ENCODE measurements at places on chromosomes 4 and X.

DNA sequence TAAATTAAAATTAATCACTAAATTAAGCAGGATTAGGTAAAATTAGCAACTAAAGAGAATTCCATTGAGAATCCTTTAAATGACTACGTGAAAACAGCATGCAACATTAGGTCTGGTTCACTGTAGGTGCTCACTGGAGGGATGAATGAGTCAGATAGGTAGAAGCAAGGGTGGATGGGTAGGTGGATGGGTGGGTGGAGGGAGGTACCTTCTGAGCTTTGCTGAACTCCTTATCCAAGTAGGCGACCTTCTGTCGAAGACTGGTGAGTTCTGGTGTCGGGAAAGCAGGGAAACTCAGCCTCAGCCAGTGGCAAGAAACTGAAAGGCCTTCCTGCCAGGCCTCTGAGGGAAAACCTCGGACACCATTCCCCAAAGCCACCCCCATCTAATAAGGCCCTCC is 3.0 kb downstream of the GRIPAP1 start:
- no peak for DNase-seq

GRCh38 chr4:182015014-182015413 is 228.2 kb upstream of the TENM3 start:
- DNase-seq, result no peak

DNA sequence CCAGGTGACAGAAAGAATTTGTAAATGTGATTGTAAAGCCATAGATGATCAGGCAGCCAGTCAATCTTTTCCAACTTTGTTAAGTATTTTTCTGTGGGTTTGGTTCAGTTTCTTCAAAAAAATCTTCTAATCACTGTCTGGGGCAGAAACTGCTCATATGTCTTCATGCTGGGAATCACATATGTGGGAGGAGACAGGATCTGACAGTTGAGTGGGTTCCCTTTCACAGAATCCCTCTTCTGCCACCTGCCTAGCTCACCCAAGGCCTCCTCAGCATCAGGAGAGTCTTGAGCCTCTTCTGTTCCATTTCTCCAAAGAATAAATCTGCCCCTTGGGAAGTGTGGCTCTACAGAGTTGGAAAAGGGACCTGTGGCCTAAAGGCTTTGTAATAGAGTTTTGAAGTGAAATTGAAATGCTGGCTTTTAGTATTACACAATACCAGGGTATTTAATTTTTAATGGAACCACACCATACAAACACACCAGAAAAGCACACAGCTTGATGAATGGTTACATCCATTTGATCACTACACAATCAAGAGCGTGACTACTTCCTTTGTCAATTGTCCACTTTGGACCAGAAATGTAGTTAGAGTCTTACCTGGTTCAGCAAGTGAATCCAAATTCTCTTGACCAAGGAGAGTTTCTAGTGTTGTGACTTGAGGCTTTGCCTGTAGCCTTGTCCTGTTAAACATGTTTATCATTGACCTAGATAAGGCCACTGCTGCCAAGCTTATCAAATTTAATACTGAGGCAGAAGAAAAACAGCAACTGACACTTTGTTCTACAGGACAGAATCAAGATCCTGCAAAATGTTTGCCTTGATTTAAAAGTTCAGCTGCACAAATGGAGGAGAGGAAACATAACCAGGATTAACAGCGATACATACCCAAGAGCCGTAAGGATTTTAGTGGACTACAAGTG is 20.4 kb downstream of the MSMO1 start:
- no peak for DNase-seq

GRCh38 chr4:185396724-185397385 is at the start of gene ANKRD37:
Gene ANKRD37, plus strand, starts transcription at chr4:185396841. Its CDS starts 83 bp downstream, at chr4:185396924.
- DNase-seq, result peak; percentile 57

DNA sequence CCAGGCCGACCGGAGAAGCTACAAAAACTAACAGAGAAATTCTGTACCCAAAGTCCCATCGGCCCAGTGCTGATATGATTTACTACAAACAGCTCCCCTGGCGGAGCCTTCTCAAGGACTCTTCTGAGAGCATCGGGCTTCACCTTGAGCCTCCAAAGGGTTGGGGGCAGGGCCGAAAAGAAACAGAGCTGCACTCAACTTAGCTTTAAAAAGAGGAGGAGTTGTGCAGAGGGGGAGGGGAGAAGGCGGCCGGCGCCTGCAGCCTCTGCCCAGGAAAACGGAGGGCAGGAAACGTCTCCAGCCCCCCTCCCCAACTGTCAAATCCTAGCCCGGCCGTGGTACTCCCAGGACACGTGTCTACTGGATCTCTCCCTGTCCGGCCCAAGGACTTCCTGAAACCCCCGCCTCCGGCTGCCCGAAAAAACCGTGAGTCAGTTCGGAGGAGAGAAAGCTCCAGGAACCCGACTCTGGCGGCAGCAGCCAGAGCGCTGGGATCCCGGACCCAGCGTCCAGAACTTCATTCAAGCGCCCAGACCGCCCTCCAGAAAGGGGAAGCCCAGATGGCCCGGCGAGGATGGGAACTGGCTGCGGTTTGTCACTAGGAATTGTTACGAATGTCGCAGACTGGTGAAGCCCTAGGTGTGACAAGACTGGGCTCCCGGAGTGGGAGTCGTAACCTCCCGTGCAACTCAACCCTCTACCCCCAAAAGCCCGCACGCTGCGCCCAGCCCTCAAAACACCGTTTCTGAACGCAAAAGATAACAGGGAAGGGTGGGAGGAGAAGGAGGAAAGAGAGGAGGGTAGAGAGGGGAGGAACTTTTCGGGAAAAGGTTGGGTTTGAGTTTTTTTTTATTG is 973 bp downstream of the ADAMTS3 start:
- DNase-seq, result peak; percentile 30

- no peak for DNase-seq
Measured at GRCh38 chrX:41933546-41933945, 10.2 kb upstream of the CASK start.

DNA sequence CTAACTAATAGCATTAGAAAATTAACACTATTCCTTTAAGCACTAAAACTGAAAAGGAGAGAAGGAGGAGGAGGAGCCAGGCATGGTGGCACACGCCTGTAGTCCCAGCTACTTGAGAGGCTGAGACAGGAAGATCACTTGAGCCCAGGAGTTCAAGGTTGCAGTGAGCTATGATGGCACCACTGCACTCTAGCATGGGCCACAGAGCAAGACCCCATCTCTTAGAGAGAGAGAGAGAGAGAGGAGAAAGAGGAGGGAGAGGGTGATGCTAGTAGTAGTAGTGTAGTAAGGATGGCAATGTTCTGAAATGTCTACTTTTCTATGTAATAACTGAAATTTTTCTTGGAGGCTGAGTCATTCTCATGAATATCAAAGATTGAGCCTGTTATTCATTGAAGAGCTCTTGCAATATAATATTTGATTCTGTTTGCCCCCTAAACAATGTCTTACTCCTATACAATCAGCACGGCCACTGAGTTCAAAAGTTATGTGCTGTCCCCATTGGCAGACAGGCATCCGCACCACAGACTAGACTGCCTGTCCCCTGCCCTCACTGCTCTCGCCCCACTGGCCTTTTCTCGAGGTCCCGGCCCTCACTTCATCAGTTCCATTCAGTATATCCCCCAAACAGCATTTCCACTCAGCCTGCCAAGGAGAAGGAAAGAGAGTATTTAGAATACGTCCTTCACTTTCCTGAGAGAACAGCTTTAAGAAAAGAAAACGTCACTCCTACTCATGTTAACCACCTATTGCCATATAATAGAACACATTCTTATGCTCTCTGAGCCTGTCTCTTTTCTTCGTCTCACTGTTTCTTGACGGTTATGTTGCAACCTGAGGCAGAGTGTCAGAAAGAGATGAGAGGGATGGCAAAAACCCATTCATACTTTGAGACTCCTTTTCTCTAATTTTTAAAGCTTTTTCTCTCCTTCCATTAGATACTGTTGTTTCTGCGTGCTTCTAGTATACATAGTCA is 238.1 kb downstream of the PALLD start:
- no peak for DNase-seq

DNA sequence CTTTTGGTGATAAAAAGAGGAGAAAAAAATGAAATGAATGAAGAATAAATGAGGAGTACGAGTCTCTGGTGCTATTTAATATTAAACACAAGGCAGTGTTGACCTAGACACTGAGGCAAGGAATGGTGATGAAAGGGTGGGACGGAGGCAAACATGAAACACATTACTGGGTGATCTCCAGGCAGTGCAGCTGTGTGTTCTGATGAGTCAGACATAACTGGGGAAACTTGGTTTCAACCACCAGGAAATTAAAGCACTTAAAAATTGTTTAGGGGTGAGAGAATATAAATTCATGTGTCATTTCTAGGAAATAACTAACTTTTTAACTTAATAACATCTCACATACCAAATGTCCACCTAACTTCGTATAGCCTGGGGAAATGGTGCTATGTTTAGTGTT is 19.7 kb upstream of the CXCL6 start:
- DNase-seq, result no peak

All from colonic mucosa (tissue), 4 donors.